ENCODE measurements at places on chromosomes 5 and 9. TPM values are rescaled to one million over a fixed set of nuclear protein-coding genes. Genes with fewer than 3 reads are reported as not detected.

- DNase-seq = no peak
Observed at GRCh38 chr9:112496074-112496722, 9.6 kb downstream of the KIAA1958 start.

- DNase-seq = no peak
Observed at GRCh38 chr5:150905312-150905683, 518 bp upstream of the ZNF300 start.

- DNase-seq = no peak
Observed at GRCh38 chr5:77867914-77868313, 91.8 kb upstream of the TBCA start.

- no peak for DNase-seq
Observed at GRCh38 chr5:97874491-97874890, 691.4 kb upstream of the RIOK2 start.

GRCh38 chr5:115842089-115842935 lies 577 bp downstream of the AP3S1 start:
- DNase-seq = no peak

DNA sequence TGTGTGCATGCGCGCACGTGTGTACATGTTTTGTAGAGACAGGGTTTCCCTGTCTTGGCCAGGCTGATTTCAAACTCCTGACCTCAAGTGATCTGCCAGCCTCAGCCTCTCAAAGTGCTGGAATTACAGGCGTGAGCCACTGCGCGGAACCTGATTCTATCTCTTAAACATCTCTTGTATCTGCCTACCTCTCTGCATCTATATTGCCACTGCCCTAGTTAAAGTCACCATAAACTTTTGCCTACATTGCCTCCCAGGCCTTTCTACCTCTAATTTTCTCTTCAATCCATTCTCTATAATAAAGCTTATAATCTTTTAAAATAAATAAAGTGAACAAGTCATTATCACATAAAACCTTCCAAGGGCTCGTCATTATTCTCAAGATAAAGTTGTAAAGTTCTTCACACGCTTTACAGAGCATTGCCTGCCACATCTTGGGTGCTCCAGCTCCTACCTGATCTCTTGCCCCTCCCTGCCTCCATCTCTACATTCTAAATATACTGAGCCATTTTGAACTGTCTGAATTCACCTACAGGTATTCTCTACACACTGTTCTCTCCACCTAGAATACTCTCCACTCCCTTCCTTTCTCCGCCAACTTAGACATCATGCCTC lies 15.0 kb downstream of the TRPM6 start:
- no peak for DNase-seq

DNA sequence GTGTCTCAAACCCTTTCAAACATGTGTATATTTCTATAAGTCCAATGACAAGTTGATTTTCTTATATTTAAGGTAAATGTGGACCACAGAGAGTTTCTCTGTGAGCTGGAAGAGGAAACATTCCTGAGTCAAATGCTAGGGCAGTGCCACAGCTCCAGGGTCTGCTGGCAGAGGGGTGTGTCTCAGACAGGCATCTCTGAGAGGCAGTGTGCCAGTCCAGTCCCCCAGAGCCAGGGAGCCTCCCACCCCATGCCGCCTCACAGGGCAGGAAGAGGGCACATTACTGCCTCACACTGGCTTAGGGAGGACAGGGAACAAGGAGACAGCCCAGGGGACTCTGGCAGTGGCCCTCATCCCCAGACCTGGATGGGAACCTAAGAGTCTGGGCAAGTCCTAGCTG lies 120.2 kb downstream of the TENT4A start:
- no peak for DNase-seq

The CDC25C gene
- 15.5 TPM for total RNA-seq

The PCDHGB6 gene
- total RNA-seq = 2.1 TPM

The ELOVL7 gene
- total RNA-seq = not detected

The TMEM252 gene
- not detected for total RNA-seq

The C9orf153 gene
- 0.07 TPM for total RNA-seq

The NFX1 gene
- 13.0 TPM for total RNA-seq
